ENCODE measurements at places on chromosomes 1 and 21. TPM values are rescaled to one million over a fixed set of nuclear protein-coding genes. Genes with fewer than 3 reads are reported as not detected.
A peak's percentile ranks its signal among the peaks of the same experiment; 100 is the strongest.

URB1 gene
- total RNA-seq, result 15.3 TPM

DNA sequence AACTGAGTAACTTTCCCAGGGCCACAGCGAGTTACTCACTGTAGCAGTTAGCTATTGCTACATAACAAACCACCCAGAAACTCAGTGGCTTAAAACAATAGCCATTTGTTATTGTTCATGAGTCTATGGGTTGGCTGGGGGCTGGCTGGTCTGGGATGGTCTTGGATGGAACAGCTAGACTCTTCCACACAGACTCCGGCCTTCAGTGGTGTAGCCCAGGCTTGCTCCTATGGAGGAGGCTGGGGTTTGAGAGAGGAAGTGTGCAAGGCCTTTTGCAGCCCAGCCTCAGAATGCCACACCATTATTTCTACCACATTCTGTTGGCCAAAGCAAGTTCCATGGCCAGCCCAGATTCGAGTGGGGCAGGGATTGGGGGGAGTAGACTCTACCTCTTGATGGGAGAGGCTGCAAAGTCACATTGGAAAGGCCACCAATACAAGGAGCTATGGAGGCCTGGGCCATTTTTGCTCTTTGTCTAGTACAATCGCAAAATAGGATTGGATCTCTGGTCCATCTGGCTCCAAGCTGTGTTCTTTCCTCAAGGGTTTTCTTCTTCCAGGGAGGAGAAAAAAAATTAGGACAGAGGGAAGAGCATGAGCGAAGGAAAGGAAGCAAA, 37.5 kb upstream of the TTC22 start:
- no peak overlapping the region for H3K4me3 ChIP-seq
- DNase-seq, result no peak
- H3K36me3 ChIP-seq, result no peaks in the 10 kb centered on the region
- no peak overlapping the region for H3K27ac ChIP-seq
- peaks cover 6% of the 10 kb centered on the region for H3K4me1 ChIP-seq
- H3K27me3 ChIP-seq, result no peaks in the 10 kb centered on the region

DNA sequence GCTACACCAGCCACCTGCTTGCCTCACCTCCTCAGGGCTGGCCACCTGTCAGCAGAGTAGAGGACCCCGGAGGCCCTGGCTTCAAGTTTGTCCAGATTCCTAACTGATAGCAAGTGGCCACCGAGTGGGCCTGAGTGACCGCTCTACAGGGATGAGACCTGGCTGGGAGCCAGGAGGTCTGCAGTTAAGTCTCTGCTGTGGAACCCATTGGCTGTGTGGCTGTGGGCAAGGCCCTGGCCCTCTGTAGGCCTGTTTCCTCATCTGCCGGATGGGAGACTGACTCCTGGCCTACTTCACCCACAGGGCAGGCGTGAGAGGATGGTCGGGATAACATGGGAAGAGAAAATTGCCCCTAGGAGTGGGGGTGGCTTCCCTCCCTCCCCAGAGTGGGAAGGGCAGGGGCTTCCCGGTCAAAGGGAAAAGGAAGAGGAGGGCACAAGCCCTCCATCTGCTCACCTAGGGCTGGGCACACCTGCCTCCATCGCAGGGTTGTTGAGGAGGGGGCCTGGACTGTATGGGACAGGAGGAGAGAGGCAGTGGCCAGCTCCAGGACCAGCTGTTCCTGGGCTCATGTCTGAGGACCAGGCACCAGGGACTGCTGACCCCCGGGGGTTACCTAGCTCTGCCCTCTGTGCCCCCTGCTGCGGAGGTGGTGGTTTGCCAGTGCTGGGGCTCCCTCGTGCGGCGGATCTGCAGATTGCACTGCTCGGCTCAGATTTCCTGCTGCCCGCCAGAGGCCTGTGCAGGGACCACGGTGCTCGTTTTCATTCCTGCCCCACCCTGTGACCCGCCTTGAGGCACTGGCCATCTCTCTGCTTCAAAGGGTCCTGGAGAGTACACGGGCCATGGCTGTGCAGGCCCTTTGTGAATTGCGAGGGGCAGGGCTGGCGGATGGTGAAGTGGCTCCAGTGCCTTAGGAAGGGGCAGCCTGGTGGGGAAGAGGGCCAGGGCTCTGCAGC, 9.1 kb upstream of the MTFR1L start:
- H3K4me3 ChIP-seq, result no peak overlapping the region
- H3K27me3 ChIP-seq, result no peaks in the 10 kb centered on the region
- peak; percentile 69 for DNase-seq
- H3K4me1 ChIP-seq, result peaks cover 29% of the 10 kb centered on the region
- H3K27ac ChIP-seq, result no peak overlapping the region
- peaks cover 24% of the 10 kb centered on the region for H3K36me3 ChIP-seq

HTR1D gene
- not detected for total RNA-seq

DNA sequence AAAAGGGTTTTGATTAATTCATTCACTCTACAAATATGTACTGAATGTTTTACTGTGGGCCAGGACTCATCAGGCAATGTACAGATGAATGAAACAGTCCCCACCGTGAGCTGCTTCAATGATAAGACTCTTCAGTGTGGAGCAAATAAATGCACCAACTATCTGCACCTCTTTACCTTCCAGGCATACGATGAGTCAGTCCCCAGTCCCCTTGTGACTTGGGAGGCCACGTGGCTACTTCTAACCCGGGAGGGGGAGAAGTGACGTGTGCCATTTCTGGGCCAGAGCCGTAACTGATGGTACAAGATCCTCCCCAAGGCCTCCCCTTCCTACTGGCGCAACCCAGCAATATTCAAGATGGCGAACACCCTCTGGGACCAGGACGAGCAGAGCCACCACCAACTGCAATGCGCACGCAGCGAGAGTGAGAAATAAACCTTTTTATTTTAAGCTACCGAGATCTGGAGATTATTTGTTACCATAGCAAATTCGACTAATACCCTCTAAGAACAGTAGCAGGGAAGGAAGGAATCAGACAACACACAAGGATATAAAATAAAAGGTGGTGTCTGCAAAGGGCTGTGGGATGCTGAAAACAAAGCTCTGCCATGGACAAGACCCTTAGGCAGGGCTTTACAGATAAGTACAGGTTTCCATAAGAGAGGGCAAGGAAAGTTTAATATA, 74.5 kb downstream of the NPHP4 start:
- H3K4me3 ChIP-seq, result no peak overlapping the region
- peaks cover 5% of the 10 kb centered on the region for H3K4me1 ChIP-seq
- H3K27ac ChIP-seq, result no peak overlapping the region

- H3K27me3 ChIP-seq, result no peaks in the 10 kb centered on the region
- H3K36me3 ChIP-seq, result peaks cover 7% of the 10 kb centered on the region
- DNase-seq, result no peak
- no peaks in the 10 kb centered on the region for H3K4me1 ChIP-seq
These were observed 39.6 kb downstream of the SLC19A1 start for GRCh38 chr21:45502600-45502999.

SPRR2F gene
- not detected for total RNA-seq

DNA sequence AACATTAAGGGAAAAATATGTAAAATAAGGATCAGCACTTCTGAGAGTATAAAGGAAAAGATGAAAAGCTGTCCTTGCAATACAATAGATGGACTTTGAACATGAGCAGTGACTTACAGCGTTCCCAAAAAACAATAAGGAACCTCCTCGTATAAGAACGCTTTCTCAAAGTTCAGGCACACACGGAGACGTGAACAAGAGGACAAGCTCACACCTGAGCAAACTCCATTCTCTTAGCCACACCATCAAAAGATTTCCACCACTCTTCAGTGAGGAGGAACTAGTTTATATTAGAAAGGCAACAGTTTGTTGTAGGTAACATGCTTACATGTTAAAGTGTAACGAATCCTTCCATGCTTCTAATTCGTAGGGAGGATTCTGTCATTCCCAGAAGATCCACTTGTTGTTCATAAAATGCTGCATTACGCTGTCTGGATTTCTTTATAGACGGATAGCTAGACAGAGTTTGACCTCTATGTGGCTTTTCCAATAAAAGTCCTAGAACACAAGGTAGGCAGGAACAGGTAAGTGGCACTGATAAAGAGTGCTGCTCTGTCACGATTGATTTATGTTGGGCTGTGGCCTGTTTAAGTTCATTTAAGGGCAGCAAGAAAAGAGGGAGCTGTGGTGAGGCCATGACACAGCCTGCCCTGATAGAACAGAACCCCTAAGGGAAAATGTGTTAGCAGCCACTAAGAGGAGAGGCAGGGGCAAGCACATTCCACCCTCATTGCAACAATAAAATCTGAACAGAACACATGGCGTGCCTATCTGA, 37.0 kb upstream of the ATP1A1 start:
- no peaks in the 10 kb centered on the region for H3K36me3 ChIP-seq
- no peak for DNase-seq
- no peak overlapping the region for H3K4me3 ChIP-seq
- peaks cover 38% of the 10 kb centered on the region for H3K4me1 ChIP-seq
- no peaks in the 10 kb centered on the region for H3K27me3 ChIP-seq

GRCh38 chr1:33424205-33424604, 6.7 kb downstream of the PHC2 start:
- no peak for DNase-seq
- H3K4me1 ChIP-seq, result peaks cover 2% of the 10 kb centered on the region
- no peaks in the 10 kb centered on the region for H3K36me3 ChIP-seq
- H3K27me3 ChIP-seq, result no peaks in the 10 kb centered on the region
- no peak overlapping the region for H3K4me3 ChIP-seq
- no peak overlapping the region for H3K27ac ChIP-seq

- H3K4me1 ChIP-seq, result peaks cover 43% of the 10 kb centered on the region
- H3K27me3 ChIP-seq, result no peaks in the 10 kb centered on the region
- H3K27ac ChIP-seq, result no peak overlapping the region
- DNase-seq, result no peak
- H3K36me3 ChIP-seq, result no peaks in the 10 kb centered on the region
These were observed 33.6 kb upstream of the THEM4 start for GRCh38 chr1:151942882-151943281.

KRTAP19-1 gene
- total RNA-seq, result not detected

Data from thyroid gland (tissue), 4 donors.